ENCODE measurements at places on chromosomes 4 and X.

GRCh38 chrX:154785716-154786115, 19.6 kb downstream of the MPP1 start:
- DNase-seq: no peak

- DNase-seq: no peak
Observed at GRCh38 chr4:175277816-175278215, 359.7 kb downstream of the ADAM29 start.

GRCh38 chr4:94477227-94477626, 25.5 kb downstream of the PDLIM5 start:
- DNase-seq: no peak

- no peak for DNase-seq
Observed at GRCh38 chrX:19532709-19533108, 17.4 kb upstream of the MAP3K15 start.
